Right forelimb (tissue), 1 donor: ENCODE measurements at places on chromosomes 12 and 14.

DNA sequence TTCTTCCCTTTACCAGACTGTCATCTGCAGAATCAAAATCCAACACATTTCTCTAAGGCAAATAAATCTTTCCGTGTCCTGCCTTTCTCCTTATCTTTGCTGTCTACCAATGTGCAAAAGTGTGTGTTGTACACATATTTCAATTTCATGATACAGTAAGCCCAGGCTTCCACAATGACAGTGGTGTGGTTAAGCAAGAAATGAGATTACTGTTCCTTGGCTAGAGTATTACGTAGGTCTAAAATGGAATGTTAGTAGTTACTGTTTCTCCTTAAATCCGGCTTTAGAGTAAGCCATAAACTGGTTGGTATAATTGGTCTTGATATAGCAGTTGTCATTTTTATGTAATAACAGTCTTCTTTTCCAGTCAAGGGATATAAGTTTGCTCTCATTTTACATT lies 82.0 kb downstream of the ACSS3 start:
- no peak for DNase-seq

DNA sequence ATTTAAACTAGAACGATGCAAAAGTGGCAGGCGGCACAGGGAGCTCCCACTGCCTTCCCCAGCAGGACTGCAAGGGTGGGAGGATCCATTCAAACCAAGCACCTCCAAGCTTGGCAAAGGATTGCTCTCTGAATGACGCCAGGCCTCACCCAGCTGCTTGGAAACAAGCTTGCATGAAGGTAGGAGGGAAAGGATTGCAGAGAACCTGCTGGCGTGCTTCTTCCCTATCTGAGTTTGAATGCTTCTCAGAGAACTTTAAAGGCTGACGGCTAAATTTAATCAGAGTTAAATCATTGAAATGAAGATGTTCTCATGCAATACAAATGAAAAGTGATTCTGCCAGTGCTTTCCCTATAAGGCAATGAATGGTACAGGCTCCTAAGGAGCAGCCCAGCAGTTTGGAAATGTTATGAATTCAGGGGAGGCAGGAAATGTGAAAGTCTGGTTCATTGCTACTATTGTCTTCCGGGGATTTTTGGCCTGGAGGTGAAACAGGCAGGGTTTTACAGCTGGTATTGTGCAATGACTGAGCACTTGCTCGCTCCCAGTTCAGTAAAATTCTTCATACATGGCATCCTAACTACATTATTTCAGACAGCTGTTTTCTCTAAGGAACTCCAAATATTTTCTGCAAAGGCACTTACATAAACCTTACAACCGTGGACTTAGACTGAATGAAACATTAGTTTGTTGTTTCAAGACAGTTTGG lies 31.9 kb upstream of the DUSP6 start:
- peak; percentile 54 for DNase-seq

DNA sequence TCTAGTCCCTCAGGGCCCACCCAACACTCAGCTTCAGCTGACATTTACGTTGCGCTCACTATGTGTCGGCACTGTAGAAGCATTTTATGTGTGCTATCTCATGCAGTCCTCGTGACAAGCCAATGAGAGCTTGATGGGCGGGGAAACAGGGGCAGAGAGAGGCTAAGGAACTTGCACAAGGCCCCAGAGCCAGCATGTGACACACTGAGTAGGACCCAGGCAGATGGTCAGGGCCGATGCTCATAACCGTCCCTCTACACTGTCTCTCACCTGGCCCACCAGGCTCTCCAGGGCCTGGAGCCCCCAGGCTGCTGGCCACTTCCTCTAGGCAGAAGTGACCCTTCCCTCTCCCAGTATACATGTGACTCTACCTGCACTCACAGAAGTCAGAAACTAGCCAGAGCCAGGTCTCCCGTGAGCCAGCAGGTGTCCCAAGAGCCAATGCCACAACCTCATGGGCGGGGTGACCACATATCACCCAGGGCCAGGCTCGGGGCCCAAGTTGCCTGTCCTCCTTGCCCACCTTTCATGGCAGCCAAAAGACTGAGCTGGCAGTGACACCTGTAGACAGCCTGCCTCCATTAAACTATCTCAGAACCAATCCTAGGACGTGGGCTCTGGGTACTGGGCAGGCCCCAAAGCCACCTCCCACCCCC lies 38.3 kb downstream of the TTC7B start:
- DNase-seq = no peak

- no peak for DNase-seq
These were observed 22.0 kb upstream of the DRAM1 start for GRCh38 chr12:101855364-101855884.

- DNase-seq = no peak
These were observed 67.7 kb upstream of the CPM start for GRCh38 chr12:69000540-69001243.

DNA sequence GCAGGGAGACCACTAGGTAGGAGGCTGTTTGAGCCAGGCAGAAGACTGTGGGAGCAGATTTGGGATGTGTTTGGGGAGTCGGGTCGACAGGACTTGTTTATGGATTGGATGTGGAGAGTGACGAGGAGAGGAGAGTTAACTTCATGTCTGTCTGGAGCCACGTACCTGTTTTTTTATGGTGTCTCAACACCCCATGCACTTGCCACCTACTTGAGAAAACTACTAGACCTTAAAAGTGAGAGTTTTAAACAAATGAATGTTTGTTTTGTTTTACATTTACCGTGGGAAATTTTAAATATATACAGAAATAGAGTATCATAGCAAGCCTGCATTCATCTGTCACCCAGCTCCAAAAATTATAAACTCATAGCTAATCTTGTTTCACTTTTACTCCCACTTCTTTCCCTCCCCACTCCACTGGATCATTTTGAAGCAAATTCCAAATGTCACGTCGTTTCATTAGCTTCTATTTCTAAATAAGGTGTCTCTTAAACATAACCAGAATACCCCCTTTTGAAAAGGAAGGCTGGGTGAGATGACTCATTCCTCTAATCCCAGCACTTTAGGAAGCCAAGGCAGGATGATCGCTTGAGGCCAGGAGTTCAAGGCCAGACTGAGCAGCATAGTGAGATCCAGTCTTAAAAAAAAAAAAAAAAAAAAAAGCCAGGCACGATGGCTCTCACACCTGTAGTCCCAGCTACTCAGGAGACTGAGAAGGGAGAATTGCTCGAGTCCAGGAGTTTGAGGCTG lies 136.2 kb downstream of the ANO6 start:
- DNase-seq = no peak

DNA sequence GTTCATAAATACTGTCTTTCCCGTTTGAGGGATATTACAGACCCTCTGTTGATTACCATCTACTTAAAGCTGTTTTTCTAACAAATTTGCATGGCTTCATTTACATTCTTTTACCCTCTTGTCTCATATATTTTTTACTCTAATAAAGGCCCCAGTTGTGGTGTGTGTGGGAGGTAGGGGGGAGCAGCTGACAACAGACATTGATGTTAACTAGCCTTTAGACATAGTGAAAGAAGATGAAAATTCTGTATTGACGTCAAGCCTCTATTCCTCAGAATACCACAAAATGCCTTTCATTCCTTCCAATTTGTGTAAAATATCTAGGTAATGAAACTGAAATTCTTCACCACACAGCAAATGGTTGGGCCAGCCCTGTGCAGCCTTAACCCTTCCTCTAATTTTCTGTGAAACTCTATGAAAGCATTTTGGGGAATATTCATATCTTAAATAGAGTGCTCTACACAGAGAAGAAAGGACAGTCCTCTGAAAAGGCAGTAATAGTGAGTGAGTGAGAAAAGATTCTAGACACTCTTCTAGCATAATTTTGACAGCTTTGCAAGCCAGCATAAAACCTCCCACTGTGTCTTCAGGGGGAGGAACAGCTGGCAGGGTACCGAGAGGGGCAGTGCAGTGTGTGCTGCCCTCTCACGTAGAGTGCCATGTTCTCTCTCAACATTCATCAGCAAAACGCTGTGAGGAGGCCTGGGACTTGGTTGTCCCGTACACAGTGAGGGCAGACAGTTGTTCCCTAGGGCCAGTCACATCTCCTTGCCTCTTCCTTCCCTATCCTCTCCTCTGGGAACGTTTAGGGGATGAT lies 20.1 kb upstream of the CERS5 start:
- DNase-seq = no peak

DNA sequence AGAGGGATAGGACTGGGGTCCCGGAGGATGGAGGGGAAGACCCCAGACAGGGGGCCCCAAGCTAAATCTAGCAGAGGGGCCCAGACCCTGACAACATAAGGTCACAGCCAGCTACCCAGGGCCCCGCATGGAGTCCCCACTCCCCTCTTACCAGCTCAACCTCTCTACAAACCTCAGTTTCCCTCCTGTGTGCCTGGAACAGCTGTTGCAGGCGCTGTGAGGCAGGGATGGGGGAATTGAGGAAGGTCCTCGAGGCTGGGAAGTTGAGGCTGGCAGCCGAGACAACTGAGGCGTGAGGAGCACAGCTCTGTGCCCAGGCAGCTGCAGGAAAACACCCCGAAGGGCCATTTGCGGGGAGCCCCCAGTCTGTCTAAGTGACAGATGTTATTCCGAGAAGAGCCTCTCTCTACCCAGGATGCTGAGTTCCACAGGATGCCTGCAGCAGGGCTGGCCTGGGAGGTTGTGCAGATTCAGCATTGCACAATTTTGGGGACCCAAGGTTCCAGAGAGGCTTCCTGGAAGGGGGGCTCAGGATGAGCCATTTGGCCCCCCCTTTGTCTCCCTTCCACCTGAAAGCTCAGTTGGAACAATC lies 42.7 kb upstream of the NCOR2 start:
- DNase-seq = no peak

- DNase-seq = no peak
These were observed 55.0 kb downstream of the TPCN1 start for GRCh38 chr12:113276306-113276705.

GRCh38 chr12:49961111-49961922 lies at the start of gene AQP5:
Gene AQP5, plus strand, starts transcription at chr12:49961872. Its CDS starts 146 bp downstream, at chr12:49962018.
- no peak for DNase-seq

- DNase-seq = no peak
These were observed 81.3 kb downstream of the VEZT start for GRCh38 chr12:95298916-95299315.

DNA sequence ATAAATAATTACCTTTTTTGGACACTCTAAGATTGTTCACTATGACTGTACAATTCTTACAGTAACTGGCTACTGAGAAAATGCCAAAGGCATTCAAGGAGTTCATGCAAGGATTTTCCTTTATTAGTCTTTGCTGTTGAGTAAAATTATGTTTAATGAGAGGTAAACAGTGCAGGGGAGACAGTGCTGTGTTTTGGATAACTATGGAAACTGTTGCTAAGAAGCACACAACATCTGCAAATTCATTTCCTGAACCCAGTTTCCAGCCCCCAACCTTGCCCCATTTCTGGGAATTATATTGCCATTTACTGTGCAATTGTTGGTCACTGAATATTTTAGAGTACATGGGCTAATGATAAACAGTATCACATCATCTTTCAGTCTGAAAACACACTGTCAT lies 1005.8 kb downstream of the TRHDE start:
- DNase-seq = no peak

- no peak for DNase-seq
These were observed 36.5 kb downstream of the UBE3B start for GRCh38 chr12:109513977-109514376.

DNA sequence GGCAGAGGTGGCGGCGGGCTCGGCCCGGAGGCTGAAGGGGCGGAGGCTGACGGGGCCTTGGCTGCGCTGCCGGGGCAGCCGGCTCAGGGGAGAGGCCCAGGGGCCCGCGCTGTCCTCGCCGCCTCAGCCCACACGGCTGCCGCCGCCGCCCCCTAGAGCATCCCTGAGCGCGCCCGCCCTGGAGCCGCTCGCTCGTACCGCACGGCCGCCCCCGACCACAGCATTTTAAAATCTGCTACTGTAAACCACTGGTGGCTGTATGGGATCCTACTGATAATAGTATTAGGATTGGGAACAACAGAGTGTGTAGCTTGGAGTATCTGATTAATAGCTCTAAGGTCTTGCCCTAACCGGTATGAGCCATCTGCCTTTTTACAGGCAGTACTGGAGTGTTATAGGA lies 22.2 kb upstream of the EDDM3A start:
- no peak for DNase-seq

GRCh38 chr12:65106948-65107347 lies 14.2 kb downstream of the WIF1 start:
- no peak for DNase-seq

DNA sequence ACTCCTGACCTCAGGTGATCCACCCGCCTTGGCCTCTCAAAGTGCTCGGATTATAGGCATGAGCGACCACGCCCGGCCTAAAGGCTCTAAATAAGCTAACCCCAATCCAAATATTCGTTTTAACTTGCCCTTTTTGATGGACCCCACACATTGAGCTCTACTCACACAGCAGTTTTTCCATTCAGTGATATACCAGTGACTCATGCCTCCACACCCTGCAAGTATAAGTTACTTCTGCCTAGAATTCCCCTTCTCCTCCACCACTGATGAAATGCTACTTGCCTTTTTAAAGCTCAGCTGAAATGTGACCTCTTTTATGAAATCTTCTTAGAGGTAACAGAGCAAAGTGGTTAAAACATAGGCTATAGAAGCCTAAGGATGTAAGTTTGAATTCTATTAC lies 68.8 kb downstream of the EXOC5 start:
- no peak for DNase-seq

GRCh38 chr14:24694680-24695079 lies 60.7 kb upstream of the GZMB start:
- no peak for DNase-seq

DNA sequence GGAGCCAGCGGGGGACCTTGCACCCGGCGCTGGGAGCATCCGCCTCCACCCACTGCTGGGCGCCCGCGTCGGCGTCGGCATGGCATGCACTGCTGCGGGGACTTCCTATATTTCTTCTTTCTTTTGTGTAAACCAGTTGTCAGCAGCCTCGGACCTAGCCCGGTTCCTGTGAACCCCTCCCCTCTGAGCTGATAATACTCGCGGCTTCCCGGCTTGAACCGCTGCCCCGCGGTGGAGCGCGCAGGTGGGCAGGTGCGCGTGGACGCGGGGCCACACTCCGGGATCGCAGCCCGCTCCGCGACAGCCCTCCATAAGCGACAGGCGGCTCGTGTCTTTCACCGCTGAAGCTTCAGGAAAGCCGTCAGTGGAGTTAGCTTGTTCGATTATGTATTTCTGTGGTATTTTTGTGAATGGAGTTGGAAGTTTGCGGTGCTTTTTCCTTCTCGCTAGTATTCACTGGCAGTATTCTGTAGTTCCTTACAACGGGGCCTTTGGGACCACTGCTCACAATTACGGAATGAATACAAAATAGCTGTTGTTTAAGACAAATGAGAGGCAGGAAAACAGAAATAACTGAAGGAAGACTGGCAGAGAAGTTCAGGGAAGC lies 870 bp downstream of the BMAL2 start:
- peak; percentile 45 for DNase-seq

DNA sequence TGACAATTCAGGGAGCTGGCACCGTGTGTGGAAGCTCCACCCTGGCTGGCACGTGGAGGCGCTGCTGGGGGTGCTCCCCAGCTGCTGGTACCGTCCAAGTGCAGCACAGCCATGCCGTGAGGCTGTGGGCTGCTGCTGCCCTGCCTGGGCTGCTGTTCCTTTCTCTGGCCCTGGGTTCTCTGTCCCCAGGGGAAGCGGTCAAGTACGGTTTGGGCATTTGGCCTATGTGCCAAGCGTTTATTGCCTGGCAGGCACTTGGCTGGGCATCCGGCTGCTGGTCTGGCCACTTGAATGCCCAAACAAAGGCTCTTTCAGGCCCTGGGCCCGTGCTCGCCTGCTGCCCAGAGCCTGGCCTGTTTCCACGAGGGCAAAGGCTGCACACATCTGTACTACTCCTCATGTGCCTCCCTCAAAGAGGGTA lies 39.6 kb downstream of the RHOF start:
- DNase-seq = no peak

- peak; percentile 18 for DNase-seq
These were observed 21.5 kb upstream of the KIF26A start for GRCh38 chr14:104116756-104117340.
